SK-N-DZ (cell line): ENCODE measurements at places on chromosomes 11 and 22.

- DNase-seq: no peak
These were observed 33.7 kb upstream of the PRR5 start for GRCh38 chr22:44668190-44668885.

- no peak for DNase-seq
These were observed 36.5 kb upstream of the DNAJB13 start for GRCh38 chr11:73914284-73914683.

GRCh38 chr11:78535027-78535426 is 39.6 kb downstream of the NARS2 start:
- DNase-seq: no peak

DNA sequence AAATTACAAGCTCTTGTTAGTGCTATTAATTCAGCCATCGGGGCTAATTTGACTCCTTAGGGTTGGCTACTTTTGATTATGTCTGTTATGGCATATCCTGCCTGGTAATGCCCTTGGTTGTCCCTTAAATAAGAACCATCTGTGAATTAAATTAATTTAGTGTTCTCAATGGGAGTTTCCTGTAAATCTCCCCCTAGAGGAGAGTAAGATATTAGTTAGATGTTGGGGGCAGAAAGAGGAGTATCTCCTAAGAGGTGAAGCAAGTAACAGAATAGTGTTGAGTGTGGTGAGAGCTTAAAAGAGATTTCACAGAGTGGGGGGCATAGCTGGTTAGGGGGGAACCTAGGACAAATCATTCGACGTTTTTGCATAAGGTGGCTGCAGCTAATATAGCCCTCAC is 1126.9 kb downstream of the JRKL start:
- DNase-seq: no peak
